IPS DF 6.9 (cell line): ENCODE measurements at places on chromosomes 1 and 21.
A peak's percentile ranks its signal among the peaks of the same experiment; 100 is the strongest.

- no peak for DNase-seq
These were observed 97.4 kb downstream of the FAM78B start for GRCh38 chr1:166069390-166069789.

DNA sequence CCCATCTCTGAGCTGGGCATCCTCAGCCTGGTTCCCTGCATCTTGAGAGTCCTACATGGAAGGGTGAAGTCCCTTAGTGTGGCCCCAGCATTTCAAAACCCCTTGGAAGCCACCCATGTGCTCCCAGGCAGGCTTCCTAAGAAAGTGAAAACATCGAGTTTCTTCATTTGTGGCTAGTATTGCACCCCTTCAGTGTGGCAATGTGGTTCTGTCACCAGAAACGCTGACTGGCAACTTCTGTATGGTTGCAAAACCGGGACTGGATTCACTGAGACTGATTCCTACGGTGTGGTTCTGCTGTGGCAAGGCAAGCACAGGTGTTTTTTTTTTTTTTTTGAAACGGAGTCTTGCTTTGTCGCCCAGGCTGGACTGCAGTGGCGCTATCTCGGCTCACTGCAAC, 9.0 kb upstream of the IFNGR2 start:
- DNase-seq, result no peak

- no peak for DNase-seq
These were observed 102.7 kb upstream of the VANGL1 start for GRCh38 chr1:115539061-115539460.

DNA sequence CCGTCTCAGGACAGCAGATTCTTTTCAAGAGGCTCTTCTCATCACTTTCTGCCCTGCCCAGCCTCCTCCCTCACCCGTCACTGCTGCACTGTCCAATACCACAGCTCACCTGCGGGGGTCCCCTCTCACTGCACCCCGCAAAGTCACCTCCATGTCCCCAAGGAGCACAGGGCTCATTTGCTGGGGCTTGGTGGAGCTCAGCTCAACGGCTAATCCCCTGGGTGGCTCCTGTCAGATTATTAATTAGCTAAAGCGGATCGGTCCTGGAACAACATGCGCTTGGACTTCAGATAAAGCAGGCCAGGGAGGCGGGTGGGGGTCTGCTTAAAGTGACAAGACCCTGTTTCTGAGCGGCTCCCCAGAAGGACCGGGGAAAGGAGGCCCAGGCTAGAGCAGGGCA, 43.1 kb downstream of the CASZ1 start:
- DNase-seq, result no peak

DNA sequence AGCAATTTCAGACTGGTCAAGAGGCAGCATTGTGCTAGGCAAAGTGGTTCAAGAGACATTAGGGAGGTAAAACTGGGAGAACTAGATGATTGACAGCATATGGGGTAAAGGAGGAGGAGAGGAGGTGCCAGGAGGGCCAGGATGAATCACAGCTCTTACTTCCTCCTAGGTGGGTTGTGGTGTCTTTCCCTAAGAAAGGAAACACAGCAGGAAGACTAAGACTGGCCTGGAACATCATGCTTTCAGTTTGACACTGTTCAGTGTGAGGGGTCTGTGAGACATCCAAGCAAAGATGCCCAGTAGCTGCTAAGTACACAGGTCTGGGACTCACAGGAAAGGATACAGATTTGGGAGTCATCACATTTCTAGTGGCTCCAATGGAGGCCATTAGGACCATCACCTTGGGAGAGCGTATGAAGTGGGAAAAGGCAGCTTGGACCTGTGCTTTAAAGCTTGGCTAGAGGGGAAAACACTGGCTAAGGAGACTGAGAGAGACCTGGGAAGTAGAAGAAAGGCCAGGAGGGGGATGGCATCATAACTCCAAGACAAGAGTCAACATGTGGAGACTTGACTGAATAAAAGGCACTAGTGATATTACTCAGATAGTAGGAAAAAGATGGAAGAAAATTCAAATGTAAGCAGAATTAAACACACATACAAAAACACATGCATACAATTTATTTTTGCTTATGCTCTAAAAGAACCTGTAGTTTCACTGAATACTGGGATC, 17.3 kb downstream of the CD58 start:
- no peak for DNase-seq

GRCh38 chr1:200337831-200338230, 72.0 kb downstream of the ZNF281 start:
- DNase-seq, result no peak

DNA sequence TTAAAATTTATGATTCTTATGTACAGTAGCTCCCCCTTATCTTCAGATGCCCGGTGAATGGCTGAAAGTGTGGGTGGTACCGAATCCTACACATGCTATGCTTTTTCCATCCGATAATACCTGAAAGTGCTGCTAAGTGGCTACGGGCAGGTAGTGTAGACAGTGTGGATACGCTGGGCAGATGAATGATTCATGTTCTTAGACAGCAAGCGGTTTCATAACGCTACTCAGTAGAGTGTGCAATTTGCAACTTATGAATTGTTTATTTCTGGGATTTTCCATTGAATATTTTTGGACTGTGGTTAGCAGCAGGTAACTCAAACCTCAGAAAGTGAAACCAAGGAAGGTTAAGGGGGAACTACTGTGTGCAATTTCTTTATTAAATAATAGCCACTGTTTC, 7.5 kb downstream of the PCP4 start:
- no peak for DNase-seq

DNA sequence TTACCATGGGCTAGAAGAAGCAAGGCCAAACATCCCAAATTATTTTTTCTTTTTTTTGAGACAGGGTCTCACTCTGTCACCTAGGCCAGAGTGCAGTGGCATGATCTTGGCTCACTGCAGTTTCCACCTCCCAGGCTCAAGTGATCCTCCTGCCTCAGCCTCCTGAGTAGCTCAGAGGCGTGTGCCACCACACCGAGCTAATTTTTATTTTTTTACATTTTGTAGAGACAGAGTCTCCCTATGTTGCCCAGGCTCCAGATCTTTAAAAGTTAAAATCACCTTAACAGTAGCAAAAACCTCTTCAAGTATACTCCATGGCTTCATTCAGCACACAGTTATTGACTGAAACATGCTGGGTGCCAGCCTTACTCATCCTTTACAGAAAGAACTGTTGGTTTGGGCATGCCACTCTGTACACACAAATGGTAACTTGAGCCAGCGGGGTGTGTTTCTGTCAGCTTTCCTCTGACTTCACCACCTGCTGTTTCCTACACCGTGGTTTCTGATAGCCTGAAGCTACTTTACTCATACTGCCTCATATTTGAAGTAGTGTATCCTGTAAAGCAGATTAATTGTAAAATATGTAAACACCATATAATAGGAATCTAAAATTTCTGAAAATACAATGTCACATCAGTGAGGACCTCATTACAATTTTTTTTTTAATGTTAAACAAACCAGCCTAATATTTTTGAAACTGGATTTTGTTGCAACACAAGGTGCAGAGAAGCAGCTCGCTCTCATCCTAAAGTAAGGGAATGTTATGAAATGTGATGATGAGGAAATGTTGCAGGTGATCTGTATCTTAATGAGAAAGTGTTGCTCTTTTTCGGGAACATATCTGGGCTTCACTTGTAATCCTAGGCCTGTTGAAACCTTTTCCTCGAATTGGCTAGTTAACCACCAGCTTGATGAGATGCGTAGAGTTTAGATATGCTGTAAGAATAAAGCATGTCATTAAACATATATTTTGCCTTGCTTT, 113.9 kb downstream of the ATP5PO start:
- DNase-seq, result no peak

DNA sequence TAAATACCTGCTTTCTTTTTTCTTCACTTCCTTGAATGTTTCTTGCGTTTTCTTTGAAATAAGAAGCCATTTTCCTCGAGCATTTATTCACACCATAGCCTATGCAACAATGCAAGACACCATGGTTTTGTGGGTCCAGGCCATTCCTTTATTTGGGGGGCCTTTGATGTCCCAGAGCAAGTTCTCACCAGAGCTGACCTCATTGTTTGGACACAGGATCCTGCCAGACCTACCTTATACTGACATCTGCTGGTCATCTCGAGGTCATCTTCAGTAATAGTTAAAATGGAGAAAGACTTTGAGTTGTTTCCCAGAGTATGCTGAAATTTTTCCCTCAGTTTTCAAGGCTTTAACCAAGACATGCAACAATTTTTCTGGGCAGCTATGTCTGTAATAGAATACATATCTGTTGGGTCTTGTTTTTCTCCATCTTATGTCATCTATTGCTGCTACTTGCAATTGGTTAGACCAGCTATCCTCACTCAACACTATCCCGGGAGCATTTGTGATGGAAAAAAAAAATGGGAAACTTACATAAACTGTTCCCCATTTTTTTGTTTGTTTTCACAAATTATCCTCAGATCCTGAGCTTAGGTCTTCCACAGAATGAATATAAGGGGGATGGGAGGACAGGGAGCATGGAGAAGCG, 34.0 kb upstream of the BACE2 start:
- no peak for DNase-seq

DNA sequence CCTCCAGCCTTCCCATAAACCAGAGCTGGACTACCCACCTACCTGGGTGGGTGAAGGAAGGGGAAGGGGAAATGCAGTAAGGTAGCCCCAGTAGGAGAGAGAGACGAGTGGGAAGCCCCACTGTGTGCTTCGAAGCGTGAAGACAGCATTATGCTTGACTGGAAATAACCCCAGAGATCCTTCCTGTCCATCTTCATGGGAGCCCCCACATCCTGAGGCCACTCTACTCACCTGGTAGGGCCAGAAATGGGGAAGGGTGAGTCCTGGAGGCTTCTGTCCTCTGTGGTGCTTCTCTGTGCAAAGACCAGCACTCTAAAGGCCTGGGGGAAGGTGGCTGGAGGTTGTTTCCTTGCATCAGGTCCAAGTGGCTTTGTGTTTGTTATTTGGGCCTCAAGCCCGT, 10.0 kb upstream of the RASSF5 start:
- no peak for DNase-seq

DNA sequence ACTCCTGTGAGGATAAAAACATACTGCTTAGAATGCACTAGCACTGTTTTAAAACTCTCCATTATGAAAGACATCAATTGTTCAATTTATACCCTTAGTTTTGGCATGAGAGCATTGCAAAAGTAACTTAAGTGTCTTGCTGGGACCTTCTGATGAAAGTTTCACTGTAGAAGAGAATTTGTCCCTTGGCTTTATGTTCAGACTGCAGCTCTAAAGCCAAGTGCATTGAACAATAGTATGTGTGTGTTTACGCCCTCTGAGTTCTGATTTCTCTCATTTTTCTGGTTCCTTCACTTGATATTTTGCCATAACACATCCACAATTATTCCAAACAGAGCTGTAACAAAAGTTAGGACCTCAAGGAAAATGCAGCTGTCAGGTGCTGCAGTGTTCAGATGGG, 474.6 kb downstream of the DISC1 start:
- DNase-seq, result no peak

GRCh38 chr1:221408117-221408803, 333.6 kb downstream of the DUSP10 start:
- no peak for DNase-seq

GRCh38 chr1:184986250-184986649, 11.9 kb upstream of the NIBAN1 start:
- DNase-seq, result no peak

DNA sequence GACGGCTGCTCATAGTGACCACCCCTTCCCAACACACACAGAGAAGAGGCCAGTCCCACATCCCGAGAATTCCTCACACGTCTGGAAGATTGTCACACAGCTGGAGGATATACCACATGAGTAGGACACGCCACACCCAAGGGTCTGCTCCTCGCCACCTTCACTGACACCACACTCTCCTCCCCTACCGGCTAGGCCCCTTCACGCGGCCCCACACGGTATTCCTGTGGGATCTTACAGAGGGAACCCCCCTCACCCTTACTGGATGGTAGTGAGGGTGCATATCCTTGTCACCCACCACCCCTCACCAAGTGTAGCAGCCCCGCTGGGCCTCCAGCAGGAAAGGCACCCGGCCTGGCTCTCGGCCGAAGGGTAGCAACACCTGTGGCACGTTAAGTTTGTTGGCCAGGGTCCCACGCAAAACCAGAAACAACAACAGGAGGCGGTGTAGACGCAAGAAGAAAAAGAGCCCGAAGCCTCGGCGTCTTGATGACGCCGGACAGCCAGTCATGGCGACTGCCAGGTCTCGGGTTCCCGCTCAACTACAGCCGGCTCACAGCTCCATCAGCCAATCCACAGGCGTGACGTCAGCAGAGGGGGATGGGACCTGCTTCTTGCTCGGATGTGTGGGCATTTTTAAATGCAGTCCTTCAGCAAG, at the start of gene NUP210L:
Gene NUP210L, minus strand, starts transcription at position 540 of the 658 bp plus-strand sequence.
- peak; percentile 67 for DNase-seq

DNA sequence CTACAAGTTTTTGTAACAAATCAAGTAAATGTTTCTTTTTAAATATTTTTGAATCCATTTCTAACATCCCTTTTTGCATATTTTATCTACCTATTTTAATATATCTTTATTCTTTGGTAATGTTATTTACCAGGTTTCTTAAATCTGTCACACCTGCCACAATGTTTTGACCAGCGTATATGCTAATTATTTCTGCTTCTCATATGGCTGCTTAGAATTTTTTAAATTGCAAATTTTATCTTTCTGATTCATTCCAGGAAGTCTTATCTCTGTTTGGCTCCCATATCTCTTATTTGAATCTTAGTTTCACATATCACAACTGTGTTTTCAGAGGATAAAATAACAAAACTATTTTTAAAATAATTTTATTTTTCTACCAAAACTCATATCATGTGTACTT, 1411.1 kb downstream of the KCNT2 start:
- no peak for DNase-seq
